ENCODE measurements at places on chromosomes 16 and 17.

GRCh38 chr17:31696703-31697325 is 162.2 kb downstream of the COPRS start:
- DNase-seq = no peak

DNA sequence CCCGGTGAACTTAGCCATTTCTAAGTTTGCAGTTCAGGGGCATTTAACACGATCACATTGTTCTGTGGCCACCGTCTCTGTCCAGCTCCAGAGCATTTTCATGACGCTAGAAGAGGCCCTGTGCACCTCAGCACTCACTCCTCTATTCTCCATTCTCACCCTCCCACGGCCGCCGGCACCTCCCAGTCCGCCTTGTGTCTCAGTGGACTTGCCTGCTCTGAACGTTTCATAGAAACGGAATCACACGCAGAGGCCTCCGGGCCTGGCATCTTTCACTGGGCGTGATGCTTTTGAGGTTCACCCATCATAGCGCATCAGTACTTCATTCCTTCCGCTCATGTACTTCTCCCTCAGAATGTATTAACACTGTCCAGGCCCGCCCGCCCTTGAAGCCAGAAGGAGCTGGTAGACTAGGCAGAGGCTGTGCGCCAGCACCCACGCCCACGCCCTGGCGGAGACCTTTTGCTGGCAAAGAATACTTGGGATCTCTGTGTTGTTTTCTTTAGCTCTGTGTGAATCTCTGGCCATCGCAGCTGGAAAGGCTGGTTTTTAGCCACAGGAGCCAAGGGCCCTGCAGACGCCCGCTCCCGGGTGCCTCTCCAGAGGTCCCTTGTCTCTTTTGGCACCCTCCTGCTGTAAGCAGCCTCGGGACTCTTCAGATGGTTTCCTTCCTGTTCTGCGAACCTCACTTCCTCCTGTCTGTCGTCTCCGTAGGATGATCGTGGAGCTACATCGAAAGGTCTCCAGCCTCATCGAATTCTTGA is 23.4 kb upstream of the JPT2 start:
- DNase-seq = no peak

DNA sequence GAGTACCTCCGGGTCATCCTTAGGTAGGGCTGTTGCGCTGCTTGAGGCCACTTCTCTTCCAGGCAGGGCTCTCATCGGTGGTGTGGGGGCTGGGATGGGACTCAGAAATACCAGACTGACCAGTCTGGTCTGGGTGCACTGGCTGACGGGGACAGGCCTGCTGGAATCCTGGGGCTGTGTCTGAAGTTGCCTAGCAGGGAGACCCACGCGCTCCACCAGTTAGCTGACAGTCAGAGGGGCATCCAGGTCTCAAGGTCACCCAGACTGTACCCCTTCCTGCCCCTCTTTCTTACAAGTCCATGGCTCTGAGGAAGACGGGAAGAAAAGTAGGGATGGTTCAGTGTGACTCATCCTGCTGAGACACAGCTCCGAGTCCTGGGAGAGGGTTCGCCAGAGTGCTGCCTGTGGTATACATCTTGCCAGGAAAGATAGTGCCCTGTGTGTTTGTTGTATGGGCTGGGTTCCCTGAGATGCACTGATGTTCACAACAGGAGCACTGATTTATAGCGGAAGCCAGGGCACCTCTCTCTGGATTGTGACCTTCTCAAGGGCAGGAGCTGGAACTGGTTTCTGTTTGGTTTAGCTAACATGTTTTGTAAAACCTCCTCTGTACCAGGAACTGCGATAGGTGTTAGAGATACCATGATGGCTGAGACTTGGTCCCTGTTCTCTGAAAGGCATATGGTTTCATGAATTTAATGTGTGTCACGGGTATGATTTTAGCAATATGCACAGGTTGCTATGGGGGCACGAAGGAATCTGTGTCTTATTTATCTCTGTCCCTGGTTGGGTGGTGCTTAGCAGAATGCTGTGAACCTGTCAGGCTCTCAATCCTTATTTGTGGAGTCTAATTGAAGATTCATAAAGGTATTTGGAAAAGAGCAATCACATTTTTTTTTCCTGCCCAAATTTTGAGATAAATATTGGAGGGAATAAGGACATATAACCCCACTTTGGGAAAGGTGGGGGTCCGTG is 97.5 kb downstream of the OR1D5 start:
- DNase-seq = no peak

DNA sequence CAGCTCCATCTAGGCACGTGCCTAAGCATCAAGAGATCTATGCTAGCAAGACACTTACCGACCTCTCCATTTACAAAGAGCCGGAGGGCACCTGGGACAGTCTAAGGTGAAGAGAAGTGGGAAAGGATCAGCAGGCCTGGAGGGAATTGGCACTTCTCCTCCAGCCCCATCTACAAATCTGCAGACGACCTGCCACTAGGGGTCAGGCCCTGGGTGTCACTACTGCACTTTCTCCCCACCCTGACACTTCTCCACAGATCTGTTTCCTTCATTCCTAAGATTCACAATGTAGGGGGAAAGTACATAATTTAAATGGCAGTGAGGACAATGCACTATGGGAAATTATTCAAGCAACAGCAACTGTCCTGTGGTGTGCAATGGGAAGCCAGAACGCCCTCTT is 8.1 kb downstream of the MKS1 start:
- DNase-seq = no peak

GRCh38 chr17:62895320-62896301 is 70.4 kb upstream of the TANC2 start:
- no peak for DNase-seq

GRCh38 chr16:17395849-17396480 is 74.8 kb downstream of the XYLT1 start:
- DNase-seq = no peak

DNA sequence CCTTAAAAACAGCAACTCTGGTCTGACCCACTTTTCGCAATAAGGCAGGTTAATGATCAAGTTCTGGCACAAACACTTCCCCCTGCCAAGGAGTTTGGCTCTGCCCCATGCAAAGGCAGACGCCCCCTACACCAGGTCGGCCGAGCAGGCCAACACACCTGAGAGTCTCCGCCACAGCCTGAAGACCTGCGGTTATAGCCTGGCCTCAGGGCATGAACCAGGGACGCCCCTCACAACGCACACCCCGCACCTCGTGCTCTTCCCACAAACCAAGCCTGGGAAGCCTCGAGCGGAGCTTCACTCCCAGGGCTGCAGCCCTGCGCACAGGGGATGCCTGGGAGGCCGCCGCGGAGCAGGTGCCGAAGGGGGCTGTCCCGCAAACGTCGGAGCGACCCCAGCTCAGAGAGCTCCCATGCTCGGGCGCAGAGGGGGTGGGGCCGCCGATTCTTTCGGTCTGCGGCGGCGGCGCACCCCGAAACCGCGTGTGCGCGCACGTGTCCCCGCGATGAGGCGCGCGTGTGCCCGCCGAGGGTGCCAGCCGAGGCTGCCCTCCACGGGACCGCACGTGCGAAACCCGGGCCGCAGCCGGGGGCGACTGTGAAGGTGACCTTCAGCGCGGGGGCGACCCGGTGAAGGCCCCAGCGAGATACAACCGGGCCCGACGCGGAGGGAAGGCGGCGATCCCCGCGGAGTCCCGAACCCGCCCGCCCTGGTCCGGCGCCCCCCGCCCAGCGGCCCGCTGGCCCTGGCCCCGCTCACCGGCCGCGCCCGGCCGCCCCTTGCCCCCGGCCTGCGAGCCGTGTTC is 559 bp downstream of the CLUH start:
- DNase-seq = no peak

DNA sequence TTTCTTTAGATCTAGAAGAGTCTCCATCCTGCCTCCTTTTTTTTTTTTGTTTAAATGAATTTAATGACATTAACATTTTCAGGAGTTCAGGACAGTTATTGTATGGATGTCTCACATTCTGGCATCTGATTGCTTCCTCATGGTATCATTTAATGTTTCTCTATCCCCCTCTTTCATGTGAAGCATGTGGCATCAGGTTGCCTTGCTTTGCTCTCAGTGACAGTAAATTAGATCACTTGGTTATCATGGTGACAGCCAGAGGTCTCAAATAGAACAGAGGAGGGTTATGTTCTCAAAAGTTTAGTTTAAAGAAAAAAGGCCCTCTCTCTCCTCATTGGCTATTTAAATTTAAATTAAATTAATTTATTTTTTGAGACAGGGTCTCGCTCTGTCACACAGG is 74.1 kb downstream of the WWP2 start:
- no peak for DNase-seq

DNA sequence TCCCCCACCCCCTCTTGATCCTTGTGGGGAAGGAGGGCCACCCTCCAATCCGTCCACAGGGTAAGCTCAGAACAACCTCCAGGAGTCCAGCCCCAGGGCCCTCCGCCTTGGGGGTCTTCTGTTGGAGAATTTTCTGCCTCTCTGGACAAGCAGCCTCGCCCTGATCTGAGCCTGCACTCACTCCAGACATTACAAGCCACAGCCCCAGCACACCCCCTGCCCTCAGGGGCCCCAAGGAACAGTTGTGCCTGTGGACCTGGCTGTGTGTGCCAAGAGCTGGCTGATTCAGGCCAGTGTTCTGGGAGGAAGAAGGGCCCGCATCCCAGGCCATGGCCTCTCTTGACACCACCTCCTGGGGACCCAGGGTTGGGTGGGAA is 477 bp upstream of the ARHGAP27 start:
- DNase-seq = no peak

- DNase-seq = no peak
Measured at GRCh38 chr16:5841974-5842373, 744.4 kb upstream of the EEF2KMT start.

GRCh38 chr17:45073414-45074070 is 12.4 kb downstream of the NMT1 start:
- DNase-seq = no peak

DNA sequence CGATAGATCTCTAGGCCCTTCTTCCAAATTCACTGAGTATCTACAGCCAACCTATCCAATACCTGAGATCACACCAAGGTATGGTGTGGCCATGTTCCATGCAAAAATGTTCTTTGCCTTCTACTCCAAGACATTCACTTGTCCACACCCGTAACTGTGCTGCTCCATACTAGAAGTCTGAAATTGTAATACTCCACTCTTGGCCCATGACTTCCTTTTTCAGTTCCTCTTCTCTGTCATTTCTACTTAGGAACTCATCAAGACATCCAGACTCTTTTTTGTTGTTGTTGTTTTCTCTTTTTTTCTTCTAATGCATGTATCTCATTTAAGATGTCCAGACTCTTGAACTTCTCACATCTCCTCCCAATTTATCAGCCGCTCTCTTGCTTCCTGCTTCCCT is 42.5 kb upstream of the KSR1 start:
- no peak for DNase-seq

- no peak for DNase-seq
Measured at GRCh38 chr16:18582902-18583301, 21.0 kb upstream of the NOMO2 start.

DNA sequence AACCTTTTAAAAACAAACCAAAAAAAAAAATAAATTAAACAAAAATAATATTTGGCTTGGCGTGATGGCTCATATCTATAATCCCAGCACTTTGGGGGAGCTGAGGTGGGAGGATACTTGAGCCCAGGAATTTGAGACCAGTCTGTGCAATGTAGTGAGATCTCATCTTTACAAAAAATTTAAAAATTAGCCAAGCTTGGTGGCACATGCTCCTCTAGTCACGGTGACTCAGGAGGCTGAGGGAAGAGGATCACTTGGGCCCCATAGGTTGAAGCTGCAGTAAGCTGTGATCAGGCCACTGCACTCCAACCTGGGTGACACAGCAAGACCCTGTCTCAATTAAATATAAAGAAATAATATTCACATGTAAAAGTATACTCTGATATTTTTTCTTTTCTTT is 12.2 kb downstream of the GNGT2 start:
- no peak for DNase-seq

- no peak for DNase-seq
Measured at GRCh38 chr16:31529108-31529936, 1.6 kb downstream of the AHSP start.

DNA sequence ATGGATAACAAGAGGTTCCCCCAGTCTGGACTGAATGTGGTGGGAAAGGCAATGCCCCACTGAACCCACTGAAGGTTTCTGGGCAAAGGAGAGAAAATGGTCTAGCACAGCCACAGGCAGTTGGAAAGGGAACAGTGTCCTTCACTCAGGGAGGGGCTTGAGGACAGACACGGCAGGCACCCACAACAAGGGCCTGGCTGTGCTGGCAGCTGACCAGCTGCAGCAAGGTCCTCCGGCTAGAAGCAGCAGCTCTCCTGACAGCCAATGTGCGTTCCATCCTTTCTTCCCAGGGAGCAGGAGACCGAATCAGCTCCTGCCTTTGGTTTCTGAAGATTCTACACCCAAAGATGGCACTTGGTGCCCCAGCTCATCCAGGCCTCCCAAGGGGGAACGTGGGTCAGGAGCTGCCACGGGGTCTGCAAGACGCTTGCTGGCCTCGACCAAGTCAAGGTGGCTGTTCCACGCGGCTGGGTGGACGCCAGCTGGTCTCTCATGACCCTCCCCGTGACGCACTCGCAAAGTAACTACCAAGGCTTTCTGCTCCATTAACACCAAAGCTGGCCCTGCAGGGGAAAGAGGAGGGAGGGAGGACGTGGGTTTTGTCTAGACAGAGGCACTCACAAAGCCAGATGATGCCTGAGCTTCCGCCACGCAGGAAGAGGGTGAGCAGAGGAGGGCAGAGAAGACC is 11.1 kb downstream of the ABR start:
- DNase-seq = no peak

GRCh38 chr17:66803474-66803951 is 31.4 kb upstream of the CACNG5 start:
- DNase-seq = no peak

DNA sequence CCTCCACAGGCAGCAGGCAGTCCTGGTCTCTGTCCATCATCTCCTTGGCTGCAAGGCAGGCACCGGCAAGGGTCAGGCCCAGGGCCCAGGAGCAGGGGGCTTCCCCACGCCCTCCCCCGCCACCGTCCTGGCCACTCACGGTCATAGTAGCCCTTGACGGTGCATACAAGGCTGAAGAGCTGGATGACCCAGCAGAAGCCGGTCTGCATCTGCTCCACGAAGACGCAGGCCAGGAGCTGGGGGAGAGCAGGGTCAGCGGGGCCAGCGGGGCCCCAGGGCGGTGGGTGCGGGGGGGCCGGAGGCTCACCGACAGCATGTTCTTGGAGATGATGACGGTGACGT is 20.1 kb downstream of the CTU2 start:
- no peak for DNase-seq

DNA sequence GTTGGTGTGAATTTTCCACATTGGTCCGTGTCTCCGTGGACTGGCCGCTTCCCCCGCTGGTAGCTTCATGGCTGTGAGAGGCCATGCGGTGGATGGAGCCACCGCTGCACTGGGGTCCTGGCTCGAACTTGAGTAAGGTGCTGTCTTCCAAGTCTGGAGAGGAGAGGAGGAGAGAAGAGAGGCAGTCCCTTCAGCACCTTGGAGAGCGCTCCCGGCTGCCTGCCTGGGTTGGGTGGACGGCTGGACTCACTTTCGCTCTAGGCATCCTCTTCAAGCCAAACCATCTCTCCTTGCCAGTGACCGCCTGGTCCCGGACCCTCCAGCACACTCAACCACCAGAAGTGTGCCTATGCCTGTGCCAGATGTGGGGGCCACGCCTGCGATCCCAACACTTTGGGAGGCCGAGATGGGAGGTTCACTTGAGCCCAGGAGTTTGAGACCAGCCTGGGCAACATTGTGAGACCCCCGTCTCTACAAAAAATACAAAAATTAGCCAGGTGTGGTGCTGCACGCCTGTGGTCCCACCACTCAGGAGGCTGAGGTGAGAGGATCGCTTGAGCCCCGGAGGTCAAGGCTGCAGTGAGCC is 6.2 kb downstream of the JPH3 start:
- no peak for DNase-seq
